ENCODE measurements at places on chromosomes 1 and 21. TPM values are rescaled to one million over a fixed set of nuclear protein-coding genes. Genes with fewer than 3 reads are reported as not detected.

The COL11A1 gene
- 76.5 TPM for total RNA-seq

The OR2L5 gene
- not detected for total RNA-seq

DNA sequence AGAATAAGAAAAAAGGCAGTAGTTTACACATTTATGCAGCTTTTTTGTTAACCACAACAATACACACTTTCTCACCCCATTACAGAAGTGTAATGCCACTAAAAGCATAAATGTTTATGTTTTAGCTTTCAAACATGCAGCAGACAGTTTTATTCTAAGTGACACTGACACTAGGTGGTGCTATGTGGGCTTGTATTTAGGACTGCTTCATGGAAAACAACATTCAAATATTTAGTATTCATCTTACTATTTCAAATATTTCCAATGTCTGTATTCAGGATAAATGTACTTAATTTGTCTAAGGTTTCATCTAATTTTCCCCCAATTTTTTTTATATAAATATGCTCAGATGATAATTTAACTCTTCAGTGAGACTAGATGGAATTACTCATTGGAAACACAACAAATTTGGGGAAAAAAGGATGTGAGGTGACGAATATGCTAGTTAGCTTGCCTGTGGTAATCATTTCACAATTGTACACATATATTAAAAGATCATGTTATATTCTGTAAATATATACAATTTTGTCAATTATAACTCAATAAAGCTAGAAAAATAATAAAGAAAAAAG, 71.4 kb downstream of the USP1 start:
- no peak for DNase-seq

The PADI1 gene
- 0.16 TPM for total RNA-seq

All from urinary bladder (tissue), 4 donors.